ENCODE measurements at places on chromosomes 1 and 21. TPM values are rescaled to one million over a fixed set of nuclear protein-coding genes. Genes with fewer than 3 reads are reported as not detected.

- DNase-seq, result no peak
These were observed 52.6 kb downstream of the CD247 start for GRCh38 chr1:167465743-167466142.

DNA sequence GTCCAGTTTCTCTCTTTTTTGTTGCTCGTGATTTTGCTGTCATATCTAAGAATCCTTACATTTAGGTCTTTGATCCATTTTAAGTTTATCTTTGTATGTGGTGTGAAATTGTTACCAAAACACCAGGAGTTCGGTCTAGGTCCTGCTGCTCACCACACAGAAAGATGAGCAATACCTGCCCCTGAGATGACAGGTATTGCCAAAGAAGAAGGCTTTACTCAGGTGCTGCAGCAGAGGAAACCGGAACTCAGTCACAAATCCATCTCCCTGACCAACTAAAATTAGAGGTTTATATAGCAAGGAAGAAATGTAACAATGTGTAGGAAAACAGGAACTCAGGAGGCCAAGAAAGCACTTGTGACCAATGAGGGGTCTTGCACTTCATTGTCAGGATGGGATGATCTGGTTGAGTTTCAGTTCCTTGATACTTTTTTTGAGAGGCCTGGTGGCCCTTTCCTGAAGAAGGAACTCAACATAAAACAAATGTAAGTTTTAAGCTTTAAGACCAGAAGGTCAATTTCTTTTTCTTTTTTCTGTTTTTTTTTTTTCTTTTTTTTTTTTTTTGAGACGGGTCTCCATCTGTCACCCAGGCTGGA, 16.5 kb upstream of the SETDB1 start:
- no peak for DNase-seq

DNA sequence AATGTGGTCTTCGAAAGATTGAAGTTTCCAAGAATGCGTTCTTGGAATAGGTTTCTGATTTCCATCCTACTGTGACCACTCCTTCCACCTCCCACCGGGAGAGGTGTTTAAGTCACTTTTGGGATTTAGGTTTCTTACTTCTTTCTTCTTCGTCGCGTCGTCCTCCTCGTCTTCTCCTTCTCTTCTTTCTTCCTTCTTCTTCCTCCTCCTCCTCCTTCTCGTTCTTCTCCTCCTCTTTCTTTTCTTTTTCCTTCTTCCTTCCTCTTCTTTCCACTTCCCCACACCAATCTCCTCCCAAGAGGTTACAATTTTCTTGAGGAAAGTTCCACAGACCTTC, 2.1 kb downstream of the CACHD1 start:
- no peak for DNase-seq

- no peak for DNase-seq
These were observed 35.7 kb upstream of the SIM2 start for GRCh38 chr21:36663033-36663855.

OR10Z1 gene
- not detected for polyA plus RNA-seq

GRCh38 chr1:58874342-58874741, 90.5 kb upstream of the JUN start:
- no peak for DNase-seq

GRCh38 chr21:31688603-31689368, 29.3 kb downstream of the SOD1 start:
- DNase-seq, result no peak

TSSK3 gene
- 0.33 TPM for polyA plus RNA-seq

DNA sequence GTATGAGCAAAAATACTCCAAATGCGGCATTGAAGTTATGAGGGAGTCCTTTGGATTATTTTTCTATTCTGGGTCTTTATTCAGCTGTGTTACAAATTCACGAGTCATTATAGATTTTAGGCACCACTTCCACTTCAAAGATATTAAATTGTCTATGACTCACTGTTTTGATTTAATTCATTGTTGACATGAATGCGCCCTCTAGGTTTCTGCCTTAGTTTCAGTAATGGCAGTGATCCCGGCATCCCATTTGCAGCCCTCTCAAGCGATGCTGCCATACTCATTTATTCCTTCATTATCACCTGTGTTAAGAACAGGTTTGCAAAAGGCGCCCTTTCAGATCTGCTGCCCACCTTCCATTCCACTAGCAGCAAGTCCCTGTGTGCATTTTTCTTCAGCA, 14.0 kb downstream of the RSPO1 start:
- no peak for DNase-seq
